Activated effector memory CD4-positive, alpha-beta T cell treated with Interleukin-2 at 50 U/mL for 16 hours (primary cell): ENCODE measurements at places on chromosomes 6 and 20.

GRCh38 chr6:83770910-83771309 is 62.0 kb upstream of the SNAP91 start:
- DNase-seq, result no peak

- no peak for DNase-seq
These were observed 136.1 kb downstream of the TFAP2A start for GRCh38 chr6:10278746-10279145.

DNA sequence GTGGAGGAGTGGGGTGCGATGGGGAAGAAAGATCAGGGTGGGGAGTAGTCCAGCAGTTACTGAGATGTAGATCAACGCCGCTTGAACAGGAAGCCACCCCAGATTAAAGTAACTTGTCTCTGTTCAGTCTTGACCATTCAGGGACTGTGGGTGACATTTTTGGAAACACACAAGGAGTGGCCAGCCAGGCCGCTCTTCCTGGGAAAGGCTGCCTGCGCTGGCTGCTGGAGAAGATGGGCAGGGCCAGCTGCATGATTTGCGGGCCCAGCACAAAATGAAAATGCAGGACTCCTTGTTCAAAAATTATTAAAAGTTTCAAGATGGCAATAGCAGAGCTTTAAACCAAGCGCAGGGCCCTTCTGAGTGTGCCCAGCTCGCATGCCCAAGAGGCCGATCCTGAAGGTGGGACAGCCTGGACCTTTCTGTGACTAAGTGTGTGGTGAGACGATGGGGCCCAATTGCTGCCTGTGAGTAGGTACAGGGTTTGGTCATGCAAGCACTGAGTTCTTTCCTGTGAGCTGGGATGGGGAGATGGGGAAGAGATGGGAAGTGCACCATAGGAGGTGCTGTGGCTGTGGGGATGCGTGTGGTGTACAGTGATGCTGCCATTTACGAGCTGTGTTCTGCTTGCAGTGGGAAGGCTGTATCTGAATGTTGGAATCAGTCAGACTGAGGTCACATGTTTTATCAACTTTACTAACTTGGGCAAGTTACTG is 51.3 kb downstream of the DAAM2 start:
- no peak for DNase-seq

DNA sequence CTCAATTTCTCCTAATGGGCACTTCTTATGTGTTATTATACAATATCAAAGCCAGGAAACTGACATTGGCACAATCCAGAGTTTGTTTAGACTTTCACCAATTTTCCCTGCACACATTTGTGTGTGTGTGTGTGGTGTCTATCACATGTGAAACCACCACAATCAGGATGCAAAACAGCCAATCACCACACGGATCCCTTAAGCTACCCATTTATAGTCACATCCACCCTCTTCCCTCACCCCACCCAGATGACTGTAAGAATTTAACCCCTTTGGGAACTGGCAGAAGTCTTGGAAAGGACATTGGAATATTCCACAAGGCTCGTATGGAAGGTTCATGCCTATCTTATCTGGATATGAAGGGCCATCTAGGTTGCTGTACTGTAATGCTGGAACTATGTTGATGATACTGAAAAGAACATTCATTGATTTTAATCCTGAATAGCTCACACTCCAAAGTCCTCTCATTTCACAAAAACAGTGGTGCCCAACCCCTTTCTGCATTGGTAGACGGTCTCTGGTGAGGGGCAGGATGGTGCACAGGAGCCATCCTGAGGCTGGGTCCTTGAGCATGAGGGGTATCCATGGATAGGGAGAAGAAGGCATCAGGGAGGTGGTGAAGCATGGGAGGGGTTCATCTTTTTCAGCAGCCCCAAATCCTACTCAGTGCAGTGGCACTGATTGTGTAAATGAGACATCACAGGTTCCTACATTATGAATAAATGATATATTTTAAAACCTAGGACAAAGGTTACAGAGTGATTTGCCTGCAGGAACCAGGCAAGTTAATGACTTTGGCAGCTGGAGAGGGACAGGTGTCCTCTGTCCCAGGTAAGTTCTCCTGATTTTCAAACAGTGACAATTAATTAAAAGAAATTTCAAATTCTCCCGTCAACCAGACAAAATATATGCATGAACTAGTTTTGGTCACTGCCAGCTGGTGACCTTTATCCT is 12.1 kb upstream of the CTCFL start:
- DNase-seq, result no peak

DNA sequence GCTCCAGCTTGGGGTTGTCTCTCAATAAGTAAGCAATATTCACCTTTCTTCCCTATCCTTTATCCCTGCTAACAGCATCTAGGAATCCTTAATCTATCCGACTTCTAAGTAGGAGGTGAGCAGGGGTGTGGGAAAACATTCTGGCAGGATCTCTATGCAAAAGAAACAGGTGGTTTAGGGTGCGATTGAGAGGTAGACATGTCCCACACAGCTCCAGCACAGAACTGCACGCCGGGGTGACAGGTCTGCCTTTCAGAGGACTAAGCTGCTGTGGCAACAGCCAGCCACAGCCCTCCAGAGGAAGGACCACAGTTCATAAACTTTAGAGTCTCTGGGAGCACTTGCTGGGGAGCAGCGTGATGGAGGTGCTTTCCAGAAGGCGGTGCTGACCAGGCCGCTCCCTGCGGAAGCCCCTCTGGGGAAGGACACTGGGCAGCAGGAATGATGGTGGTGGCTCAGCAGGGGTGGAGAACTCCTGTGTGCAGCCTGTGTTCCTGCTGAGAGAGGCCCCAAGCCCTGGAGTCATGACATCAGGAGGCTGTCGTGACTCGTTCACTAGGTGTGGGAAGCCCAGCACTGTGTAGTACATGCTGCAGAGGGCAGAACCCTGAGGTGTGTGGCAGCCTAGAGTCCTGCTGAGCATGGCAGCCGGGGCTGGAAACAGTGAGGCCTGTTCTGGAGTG is 509.6 kb downstream of the PRKN start:
- no peak for DNase-seq

GRCh38 chr20:56987986-56988385 is 278.5 kb downstream of the BMP7 start:
- no peak for DNase-seq

GRCh38 chr6:42336431-42336830 is 115.3 kb downstream of the TRERF1 start:
- no peak for DNase-seq

- no peak for DNase-seq
These were observed 37.4 kb upstream of the FAM135A start for GRCh38 chr6:70375882-70376281.

- DNase-seq, result no peak
These were observed 217.1 kb downstream of the PRL start for GRCh38 chr6:22079783-22080182.

DNA sequence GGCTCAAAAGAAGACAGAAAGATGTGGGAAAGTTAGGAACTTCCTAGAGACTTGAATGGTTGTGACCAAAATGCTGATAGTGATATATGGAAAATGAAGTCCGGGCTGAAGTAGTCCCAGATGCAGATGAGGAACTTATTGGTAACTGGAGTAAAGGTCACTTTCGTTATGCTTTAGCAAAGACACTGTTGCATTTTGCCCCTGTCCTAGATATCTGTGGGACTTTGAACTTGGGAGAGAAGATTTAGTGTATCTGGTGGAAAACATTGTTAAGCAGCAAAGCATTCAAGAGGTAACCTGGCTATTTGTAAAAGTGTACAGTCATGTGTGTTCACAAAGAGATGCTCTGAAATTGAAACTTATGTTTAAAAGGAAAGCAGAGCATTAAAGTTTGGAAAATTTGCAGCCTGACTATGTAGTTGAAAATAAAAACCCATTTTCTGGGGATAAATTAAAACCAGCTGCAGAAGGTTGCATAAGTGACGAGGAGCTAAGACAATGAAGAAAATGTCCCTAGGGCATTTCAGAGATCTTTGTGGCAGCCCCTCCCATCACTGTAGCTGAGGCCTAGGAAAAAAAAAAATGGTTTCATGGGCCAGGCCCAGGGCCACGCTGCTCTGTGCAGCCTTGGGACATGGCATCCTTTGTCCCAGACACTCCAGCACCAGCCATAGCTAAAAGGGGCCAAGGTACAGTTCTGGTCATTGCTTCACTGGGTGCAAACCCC is 1692.2 kb downstream of the HACE1 start:
- DNase-seq, result no peak

DNA sequence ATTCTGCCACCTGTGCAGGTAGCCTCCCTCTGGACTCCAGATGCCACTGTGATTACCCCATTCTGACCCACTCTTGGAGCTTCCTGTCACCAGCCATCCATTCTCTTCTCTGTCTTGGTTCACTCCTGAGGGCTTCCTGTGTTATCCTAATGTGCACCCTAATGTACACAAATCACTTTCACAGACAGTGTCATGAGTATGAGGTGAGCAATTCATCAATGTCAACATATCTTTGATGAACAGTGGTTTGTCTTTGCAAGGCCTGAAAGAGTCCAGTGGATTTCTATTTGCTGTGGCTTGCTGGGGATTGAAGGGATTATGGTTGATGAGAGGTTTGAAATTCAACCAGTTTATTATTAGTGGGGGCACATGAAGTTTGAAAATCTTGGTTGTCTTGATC is 63.8 kb upstream of the EEF1E1 start:
- no peak for DNase-seq

DNA sequence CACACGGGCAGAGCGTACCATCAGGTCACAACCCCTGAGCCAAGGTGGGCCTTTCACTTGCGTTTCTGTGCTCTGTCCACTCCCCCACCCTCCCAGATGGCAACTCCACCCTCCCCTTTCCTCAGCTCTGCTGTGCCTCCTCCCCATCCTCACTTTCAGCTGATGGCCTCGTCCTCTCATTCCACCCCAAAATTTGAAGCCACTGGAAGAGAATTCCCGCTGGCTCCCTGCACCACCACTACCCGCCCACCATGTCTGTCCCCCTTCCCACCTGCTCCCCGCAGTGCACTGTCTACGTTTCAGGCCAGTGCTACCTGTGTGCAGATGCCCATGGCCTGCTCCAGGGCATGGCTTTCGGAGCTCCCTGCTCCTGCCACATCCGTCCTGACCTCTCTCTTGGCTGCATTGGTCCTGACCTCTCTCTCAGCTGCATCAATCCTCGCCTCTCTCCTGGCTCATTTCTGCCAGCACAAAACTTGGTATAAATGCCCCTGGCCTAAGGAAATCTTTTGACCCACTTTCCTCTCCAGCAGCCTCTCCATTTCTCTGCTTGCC is 24.0 kb downstream of the SYNJ2 start:
- no peak for DNase-seq

GRCh38 chr6:80641591-80641990 is 535.1 kb downstream of the BCKDHB start:
- no peak for DNase-seq

GRCh38 chr6:157978021-157978783 is 3.5 kb upstream of the SYNJ2 start:
- DNase-seq, result no peak

DNA sequence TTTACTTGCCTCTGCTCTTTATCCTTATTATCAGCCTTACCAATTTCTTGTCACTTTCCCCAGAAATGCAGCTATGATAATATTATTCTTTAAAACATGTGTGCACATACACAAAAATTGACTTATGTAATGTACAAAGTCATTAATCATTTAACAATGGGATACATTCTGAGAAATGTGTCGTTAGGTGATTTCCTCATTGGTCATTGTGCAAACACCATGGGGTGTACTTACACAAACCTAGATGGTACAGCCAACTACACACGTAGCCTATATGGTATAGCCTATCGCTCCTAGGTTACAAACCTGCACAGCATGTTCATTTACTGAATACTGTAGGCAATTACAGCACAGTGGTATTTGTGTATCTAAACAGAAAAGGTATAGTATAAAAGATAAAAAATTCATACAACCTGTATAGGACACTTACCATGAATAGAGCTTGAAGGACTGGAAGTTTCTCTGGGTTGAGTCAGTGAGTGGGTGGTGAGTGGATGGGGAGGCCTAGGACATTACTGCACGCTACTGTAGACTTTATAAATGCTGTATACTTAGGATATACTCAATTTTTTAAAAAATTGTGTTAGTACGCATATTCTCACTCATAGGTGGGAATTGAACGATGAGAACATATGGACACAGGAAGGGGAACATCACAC is 56.9 kb downstream of the HIVEP1 start:
- no peak for DNase-seq

- DNase-seq, result no peak
These were observed 37.1 kb downstream of the TNFAIP3 start for GRCh38 chr6:137903933-137904821.

GRCh38 chr6:167275001-167275400 is 16.1 kb upstream of the UNC93A start:
- no peak for DNase-seq

DNA sequence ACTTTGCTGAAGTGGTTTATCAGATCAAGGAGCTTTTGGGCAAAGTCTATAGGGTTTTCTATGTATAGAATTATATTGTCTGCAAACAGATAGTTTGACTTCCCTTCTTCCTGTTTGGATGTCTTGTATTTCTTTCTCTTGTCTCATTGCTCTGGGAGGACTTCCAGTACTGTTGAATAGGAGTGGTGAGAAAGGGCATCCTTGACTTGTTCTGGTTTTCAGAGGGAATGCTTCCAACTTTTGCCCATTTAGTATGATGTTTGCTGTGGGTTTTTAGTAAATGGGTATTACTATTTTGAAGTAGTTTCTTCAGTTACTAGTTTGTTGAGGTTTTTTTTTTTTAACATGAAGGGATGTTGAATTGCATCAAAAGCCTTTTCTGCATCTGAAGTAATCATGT is 36.1 kb downstream of the KCNS1 start:
- no peak for DNase-seq

DNA sequence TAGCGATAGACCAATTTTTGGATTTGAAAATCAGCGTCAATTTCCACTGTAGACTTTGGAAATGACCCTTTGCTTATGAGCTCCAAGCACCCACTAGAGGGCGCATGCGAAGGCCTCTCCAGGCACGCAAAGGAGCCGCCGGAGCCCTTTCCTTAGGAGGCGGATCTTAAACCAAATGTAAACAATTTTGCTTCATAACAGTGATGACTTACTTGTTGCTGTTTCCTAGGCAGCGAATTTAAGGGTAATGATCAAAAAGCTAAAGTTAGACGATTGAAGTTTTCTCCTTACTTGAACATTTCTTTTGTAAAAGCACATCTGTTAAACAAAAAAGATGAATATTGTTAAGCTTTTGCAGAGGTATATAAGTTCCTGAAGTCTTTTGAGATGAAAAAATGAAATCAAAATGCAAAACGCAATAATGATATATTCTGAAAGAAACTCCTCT is 29.2 kb upstream of the EXOC2 start:
- peak; percentile 55 for DNase-seq

DNA sequence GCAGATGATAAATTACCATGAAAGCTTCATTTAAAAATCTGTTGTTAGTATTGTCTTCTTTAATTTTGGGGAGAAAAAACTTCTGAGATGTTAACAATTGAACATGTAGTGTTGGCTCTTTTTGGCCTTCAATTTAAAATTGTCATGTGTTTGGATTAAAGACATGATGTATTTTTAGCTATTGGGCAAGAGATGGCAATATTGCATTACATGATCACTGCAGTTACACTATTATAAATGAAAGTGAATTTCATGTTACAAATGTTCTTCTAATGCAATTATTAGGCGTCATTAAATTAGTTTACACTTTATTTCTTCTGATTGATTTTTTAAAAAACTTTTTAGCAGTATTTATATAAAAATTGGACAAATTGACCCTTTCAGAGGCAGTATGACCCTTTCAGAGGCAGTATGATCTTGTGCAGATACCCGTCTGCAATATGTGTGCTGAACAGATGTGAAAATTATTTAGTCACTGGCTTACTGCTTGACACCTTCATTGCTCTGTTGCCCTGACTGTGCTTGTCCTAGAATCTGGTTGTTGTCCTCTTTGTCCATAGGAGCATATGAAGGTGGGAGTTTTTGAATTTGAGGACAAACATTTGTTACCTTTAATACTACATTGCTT is 25.8 kb downstream of the CDKAL1 start:
- no peak for DNase-seq

- no peak for DNase-seq
These were observed 56.2 kb upstream of the EPB41L1 start for GRCh38 chr20:36098364-36098763.

GRCh38 chr6:95648636-95649035 is 71.3 kb downstream of the MANEA start:
- no peak for DNase-seq
